ENCODE measurements at places on chromosomes 16 and 17.

DNA sequence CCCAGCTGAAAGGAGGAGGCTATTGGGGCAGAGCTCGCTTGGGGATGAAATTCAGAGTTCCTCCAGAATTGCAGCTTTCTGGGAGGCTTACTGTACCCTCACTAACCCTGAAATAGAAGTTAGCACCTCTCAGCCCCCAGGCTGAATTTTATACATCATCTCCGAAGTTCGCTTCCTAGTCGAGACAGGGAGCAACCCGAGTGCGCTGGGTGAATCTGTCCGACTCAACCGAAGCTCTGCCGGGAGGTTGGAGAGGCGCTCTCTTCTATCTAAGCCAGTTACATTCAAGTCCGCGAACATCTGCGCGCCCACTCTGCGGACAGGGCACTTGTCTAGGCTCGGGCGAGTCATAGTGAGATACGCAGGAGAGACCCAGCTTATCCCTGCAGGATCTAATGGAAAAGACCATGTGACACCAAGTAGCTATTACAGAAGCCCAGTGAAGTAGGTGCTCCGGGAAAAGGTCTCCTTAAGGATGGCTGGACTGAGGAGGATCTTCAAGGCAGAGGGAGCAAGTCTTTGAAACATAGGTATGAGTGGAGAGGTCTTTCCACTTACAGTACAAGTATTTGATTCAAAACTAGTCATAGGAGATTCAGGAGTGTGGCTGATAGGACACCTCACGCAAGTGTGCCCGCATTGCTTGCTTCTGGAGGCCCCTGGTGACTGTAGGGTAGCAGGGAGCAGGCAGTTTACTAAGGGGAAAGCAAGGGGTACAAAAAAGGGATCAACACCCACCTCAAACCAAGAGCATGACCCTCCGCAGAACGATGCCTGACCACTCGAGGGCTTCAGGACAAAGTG, 646 bp upstream of the HES7 start:
- no peak for DNase-seq

GRCh38 chr17:55210292-55210691, 54.5 kb upstream of the HLF start:
- DNase-seq = no peak

- DNase-seq = no peak
Observed at GRCh38 chr17:50890675-50891516, 24.7 kb upstream of the TOB1 start.

GRCh38 chr16:47004652-47005051, 31.2 kb upstream of the DNAJA2 start:
- DNase-seq = no peak

DNA sequence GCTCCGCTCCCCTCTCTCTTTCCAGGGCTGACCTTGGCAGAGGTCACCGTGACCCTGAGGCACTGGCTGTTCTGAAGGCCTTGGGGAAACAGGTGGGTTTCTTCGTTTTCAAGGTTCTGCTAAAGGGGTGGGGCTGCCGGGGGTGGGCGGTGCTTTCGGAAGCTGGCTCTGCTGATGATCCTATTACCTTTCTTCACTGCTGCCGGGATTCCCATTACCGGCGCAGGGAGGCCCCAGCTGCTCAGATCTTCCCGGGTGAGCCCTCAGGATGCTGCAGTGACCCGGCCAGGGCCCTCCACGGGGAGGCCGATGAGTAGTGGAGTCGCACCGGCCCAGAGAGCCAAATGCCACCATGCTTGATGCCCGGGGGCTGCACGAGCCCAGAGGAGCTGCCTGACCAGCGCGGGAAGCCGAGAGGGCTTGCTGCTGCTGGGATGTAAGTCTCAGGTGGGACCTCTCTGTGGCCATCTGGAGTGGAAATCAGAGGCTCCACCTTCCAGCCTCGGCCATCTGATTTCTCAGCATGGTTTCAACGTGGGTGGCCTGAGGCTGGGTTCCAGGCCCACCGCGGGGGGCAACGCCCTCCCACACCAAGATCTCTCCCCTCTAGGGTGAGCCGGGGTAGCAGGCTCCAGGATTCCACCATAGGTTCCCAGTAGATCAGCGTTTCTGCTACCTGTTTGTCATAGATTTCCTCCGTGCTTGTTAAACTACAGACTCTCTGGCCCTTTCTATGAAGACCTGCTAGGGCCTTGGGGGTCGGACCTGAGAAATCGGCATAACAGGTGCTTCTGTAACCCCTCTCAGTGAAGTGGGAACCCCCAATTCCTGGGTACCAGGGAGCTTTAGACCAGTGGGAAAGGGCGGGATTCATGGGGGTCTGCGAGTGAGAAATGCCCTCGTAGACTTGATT, 21.6 kb upstream of the ADCY7 start:
- DNase-seq = no peak

DNA sequence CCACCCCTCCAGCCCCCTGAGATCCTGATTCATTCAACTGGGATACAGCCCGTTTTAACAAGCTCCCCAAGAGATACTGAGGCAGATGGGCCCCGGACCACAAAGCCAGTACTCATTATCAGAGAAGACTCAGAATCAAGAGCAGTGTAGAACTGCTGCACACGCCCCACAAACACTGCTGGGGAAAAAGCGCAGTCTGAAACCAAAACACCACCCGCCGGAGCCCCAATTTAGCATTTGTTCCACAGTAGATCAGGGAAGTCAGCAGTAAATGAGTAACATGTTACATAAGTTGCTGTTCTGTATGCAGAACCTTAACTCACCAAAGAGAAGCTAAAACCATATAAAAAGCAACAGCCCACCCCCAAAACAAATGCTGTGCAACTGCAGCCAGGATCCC, 123.6 kb downstream of the CDYL2 start:
- DNase-seq = no peak

- no peak for DNase-seq
Observed at GRCh38 chr16:55701442-55702319, 45.9 kb downstream of the SLC6A2 start.

DNA sequence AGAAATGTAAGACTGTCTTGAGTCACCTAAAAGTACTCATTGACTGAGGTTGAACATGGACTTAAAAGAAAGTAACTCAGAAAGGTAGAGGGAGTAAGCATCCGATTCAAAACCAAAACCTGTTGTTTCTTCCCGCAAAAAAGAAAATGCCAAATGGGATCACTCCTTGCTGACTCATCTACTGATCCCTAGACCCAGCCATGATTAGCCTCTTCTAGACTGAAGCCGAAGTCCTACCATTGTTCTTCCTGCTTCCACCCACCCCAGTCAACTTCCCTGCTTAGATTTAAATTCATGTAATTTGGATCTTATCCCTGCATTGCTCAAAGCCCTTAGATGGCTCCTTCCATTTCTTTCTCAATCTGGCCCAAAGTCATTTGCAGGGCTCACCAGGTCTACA, 760.5 kb upstream of the SOX9 start:
- no peak for DNase-seq

DNA sequence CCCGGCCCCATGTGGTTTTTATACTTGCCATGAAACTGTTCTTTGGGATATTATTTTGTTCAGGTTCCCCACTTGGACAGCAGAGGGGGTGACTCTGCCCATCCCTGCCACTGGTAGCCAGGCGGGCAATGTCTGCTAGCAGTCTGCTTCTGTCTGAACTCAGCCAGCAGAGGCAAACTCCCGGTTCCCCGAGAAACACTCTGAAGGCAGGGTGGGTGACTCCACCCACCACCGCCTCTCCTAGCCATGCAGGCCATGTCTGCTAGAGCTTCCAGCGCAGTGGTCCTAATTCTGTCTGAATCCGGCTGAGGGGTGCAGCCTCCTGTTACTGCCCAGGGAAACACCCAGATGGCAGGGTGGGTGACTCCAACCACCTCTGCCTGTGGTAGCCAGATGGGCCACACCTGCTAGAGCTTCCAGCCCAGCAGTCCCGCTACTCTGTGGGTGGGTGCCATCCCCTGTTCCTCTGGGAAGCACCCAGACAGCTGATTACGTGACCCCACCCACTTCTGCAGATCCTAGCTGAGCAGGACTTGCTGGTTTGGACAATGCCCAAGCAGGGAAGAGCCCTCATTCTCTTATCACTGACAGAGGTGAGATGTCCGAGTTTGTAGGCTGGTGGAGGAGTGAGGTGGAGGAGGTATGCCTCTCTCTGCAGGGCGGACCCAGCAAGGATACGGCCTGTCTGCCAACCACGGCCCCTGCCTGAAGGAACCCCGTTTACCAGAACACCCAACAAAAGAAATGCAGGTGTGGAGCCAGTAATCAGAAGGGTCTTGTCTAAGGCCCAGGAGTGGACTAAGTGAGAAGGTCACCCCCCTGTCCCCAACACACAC, 22.4 kb downstream of the NLRP1 start:
- no peak for DNase-seq

DNA sequence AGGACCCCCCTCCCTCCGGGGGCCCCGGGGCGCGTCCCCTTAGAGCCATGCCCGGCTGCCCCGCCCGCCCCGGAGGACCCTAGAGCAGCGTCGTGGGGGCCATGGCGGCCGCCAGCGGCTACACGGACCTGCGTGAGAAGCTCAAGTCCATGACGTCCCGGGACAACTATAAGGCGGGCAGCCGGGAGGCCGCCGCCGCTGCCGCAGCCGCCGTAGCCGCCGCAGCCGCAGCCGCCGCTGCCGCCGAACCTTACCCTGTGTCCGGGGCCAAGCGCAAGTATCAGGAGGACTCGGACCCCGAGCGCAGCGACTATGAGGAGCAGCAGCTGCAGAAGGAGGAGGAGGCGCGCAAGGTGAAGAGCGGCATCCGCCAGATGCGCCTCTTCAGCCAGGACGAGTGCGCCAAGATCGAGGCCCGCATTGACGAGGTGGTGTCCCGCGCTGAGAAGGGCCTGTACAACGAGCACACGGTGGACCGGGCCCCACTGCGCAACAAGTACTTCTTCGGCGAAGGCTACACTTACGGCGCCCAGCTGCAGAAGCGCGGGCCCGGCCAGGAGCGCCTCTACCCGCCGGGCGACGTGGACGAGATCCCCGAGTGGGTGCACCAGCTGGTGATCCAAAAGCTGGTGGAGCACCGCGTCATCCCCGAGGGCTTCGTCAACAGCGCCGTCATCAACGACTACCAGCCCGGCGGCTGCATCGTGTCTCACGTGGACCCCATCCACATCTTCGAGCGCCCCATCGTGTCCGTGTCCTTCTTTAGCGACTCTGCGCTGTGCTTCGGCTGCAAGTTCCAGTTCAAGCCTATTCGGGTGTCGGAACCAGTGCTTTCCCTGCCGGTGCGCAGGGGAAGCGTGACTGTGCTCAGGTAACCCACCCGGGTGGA, 759 bp downstream of the ALKBH5 start:
- DNase-seq = peak; percentile 36

DNA sequence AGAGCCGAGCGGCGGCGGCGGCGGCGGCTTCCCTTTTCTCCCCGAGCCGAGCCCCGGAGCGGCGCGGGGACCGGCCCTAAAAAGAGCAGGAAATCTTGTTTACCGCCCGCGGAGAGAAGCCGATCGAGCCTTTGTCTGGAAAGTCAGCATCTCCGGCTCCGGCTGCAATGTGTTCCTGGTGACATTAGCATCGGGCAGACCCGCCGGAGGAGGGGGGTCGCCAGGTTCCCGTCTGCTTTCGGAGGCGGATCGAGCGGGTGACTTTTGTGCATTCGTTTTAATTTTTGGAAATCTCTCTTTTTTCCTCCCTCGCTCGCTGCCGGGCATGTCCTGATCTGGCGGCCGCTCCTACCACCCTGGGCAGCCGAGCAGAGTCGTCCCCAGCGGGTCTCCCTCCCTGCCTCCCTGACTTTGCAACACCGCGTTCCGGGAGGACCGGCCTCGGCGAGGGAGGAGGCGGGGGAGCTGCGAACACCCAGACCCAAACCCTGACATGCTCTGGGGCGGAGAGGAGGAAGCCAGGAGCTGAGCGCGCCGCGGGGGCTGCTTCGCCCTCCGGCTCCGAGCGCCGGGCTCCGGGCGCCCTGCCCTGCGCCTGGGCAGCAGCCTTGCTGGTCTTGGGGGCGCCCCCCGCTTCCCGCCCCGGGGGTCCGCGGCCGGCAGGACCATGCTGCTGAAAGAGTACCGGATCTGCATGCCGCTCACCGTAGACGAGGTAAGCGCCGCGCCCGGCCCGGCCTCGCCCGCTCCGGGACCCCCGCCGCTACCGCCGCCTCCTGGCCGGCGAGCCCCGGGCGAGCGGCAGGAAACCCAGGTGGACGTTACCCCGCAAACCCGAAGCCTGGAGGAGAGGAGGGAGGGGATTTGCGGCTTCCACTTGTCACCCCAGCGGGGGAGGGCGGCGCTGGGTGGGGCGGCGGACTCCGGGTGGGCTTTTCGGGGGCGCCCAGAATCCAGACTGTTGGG, 690 bp downstream of the PITPNC1 start:
- DNase-seq = peak; percentile 27

DNA sequence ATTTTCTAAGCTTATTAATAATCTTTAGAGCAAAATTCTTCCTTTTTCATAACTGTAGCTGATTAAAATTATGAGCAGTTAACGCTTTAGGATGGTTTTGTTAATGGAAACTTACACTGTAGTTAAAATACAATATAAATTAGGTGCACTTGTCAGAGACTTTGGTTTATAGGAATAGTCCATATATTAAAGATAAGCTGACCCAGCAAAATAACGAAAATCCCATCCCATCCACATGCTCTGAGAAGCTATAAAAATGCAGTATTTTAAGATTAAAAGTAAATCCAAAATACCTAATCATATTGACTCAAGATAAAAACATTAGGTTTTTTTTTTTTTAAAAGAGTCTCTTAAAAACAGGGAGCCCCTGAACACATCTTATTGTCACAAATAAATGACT, 38.0 kb downstream of the CEP95 start:
- DNase-seq = no peak

DNA sequence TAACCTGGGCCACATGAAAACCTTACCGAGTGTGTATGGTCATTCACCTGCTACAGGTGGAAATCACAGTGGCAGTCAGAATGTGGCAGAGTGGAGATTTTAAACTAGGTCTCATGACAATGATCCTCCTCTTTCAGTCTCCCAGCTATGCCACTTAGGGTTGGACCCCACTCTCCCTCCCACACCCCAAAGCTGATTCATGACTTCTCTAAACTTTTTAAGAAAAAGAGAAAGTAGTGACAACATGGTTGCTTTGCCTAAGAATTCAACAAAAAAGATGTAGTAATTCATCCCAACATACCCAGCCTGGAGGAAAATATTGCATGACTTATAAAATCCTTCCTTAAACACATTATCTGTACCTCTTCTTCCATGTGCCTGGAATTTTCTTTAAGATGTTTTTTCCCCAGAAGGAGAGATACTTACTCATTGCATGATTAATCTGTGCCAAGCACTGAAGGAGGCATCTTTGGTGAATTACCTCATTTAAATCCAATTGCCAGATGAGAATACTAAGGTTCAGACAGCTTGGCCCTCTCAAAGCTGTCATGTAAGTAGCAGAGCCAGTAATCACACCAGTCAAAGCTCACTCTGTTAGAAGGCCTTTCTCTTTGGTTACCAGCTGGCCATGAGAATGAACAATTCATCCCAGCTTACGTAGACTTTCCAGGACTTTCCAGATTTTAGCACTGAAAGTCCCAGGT, 119.9 kb downstream of the COPRS start:
- DNase-seq = no peak

DNA sequence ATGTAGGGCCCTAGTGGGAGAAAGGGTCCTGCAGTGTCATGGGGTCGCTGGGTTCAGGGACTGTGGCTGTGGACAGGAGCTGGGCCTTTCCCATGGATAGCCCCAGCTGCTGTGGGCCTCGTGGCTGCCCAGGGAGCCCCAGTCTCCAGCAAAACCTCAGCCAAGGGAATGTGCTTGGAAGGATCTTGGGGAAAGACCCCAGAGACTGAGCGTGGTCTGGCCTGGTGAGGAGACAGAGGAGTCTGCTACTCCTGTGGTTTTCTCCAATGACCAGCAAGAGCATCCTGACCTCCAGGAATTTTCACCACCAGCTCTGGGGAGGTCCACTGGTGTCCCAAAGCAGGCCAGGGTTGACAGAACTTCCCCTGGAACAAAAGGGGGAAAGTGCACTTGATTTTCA, 42.3 kb downstream of the RNF112 start:
- DNase-seq = no peak

Data from stimulated activated CD8-positive, alpha-beta memory T cell treated with anti-CD3 and anti-CD28 coated beads, Interleukin-7, amount 100 ng/mL, for 1 hour (primary cell).